ENCODE measurements at places on chromosomes 11 and 22. TPM values are rescaled to one million over a fixed set of nuclear protein-coding genes. Genes with fewer than 3 reads are reported as not detected.
A peak's percentile ranks its signal among the peaks of the same experiment; 100 is the strongest.

GRCh38 chr11:1162491-1163311 lies 4.9 kb downstream of the MUC5AC start:
- H3K27me3 ChIP-seq, result no peaks in the 10 kb centered on the region
- H3K27ac ChIP-seq, result no peak overlapping the region
- H3K36me3 ChIP-seq, result no peaks in the 10 kb centered on the region

- H3K27ac ChIP-seq, result no peak overlapping the region
- H3K4me3 ChIP-seq, result no peak overlapping the region
- DNase-seq, result no peak
- peaks cover 88% of the 10 kb centered on the region for H3K36me3 ChIP-seq
- H3K27me3 ChIP-seq, result no peaks in the 10 kb centered on the region
Observed at GRCh38 chr22:29344137-29344536, 28.6 kb upstream of the RASL10A start.

- H3K36me3 ChIP-seq, result peaks cover 27% of the 10 kb centered on the region
- DNase-seq, result peak; percentile 89
- H3K4me3 ChIP-seq, result peak within 1 kb of the TSS; percentile 95
- peak within 1 kb of the TSS; percentile 89 for H3K27ac ChIP-seq
- no peaks in the 10 kb centered on the region for H3K27me3 ChIP-seq
- peaks cover 11% of the 10 kb centered on the region for H3K4me1 ChIP-seq
Observed at GRCh38 chr11:63986156-63986931, at the start of gene OTUB1. Gene OTUB1, plus strand, starts transcription at chr11:63986438. Its CDS starts 19 bp downstream, at chr11:63986457.

- peaks cover 51% of the 10 kb centered on the region for H3K4me1 ChIP-seq
- H3K27ac ChIP-seq, result peak overlapping the region; percentile 53
- DNase-seq, result peak; percentile 55
- H3K27me3 ChIP-seq, result no peaks in the 10 kb centered on the region
Observed at GRCh38 chr22:42957958-42958357, 57.0 kb downstream of the PACSIN2 start.

GRCh38 chr11:123630126-123630608 lies 24.3 kb downstream of the SCN3B start:
- H3K4me3 ChIP-seq, result no peak overlapping the region
- peaks cover 16% of the 10 kb centered on the region for H3K36me3 ChIP-seq
- H3K27ac ChIP-seq, result no peak overlapping the region
- no peaks in the 10 kb centered on the region for H3K27me3 ChIP-seq

DNA sequence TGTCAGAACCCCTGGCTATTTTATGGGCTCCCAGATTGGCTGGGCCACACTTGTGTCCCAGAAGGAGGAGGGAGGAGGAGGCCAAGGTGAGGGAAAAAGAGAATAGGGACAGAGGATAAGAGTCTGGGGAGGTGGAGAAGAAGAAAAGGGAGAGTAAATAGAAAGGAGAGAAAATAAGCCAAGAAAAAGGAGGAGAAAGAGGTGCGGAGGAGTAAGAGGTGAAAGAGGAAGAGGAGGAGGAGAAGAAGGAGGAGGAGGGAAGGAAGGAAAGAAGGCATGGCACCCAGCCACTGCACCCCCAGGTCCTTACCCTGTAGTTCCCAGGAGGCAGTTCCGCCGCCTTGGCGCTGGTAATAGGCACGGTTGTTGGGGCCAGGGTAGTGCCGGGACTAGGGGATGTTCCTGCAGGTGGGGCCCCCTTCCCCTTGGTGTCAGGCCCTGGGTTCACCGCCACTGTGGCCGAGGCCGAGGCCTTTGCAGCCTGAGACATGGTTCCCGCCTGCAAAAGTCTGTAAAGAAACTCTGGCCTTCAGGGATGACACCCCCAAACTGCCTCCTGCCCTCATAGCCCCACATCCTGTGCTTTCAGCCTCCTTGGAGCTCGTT lies 1.9 kb downstream of the CRYBB1 start:
- H3K27ac ChIP-seq, result no peak overlapping the region
- H3K27me3 ChIP-seq, result peaks cover 14% of the 10 kb centered on the region
- no peak overlapping the region for H3K4me3 ChIP-seq
- no peak for DNase-seq
- no peaks in the 10 kb centered on the region for H3K36me3 ChIP-seq

- H3K27me3 ChIP-seq, result no peaks in the 10 kb centered on the region
- no peaks in the 10 kb centered on the region for H3K4me1 ChIP-seq
- H3K36me3 ChIP-seq, result no peaks in the 10 kb centered on the region
- DNase-seq, result no peak
Observed at GRCh38 chr11:76713499-76713898, 43.0 kb upstream of the LRRC32 start.

DNA sequence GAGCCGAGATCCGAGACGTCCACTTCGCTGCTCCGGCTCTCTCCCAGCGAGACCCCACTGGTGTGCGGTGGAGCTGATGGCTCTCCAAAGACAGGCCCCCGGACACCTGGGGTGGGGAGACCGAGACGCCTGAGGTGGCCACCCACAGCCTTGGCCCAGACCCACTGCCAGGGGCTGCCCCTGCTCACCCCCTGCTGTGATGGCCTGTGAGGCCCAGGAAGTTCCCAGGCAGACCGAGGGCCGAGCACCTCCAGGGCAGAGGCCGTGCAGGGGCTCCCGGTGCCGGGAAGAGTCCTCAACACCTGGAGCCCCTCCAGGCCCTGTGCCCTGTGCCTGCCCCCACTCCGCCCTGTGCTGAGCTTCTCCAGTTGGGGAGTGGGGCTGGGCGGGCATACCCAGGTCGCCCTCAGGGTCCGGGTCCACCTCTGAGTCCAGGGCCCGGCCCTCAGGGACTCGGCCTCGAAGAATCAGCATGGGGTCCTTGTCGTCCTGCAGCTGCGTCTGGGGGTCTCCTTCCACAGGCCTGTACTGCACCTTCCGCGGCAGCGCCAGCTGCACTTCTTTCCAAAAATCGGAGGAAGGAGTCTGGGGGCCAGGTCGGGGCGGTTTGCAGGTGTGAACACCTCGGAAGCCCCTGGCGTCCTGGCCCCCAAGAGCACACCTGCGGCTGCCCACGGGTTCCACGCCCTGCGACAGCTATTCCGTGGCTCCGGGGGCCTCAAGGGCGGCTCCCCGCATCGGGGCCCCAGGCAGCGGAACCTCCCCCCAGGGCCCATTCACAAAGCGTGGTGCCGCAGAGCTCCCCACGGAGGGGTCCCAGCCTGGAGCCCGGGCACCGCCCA lies 8.6 kb downstream of the SIGIRR start:
- H3K36me3 ChIP-seq, result peaks cover 37% of the 10 kb centered on the region
- peaks cover 11% of the 10 kb centered on the region for H3K4me1 ChIP-seq
- H3K4me3 ChIP-seq, result peak overlapping the region; percentile 43
- DNase-seq, result no peak

DNA sequence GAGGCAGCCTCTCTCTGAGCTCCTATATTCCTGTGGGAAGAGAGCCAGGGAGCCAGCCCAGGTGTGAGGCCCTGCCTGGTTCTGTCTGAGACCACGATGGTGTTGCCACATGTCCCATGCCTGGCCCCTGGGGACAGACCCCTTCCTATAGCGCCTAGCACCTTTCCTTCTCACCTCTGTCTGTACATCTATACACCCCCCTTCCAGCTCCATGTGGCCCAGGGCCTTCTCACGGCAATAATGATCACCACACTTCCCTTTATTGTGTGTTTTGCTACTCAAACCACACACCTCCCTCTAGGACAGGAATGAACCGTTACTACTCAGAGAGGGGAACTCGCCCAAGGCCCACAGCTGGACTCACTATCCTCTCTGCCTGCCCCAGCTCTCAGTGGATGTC lies 12.8 kb downstream of the CD82 start:
- peaks cover 9% of the 10 kb centered on the region for H3K36me3 ChIP-seq
- no peak overlapping the region for H3K4me3 ChIP-seq
- DNase-seq, result no peak

GRCh38 chr11:60842668-60843600 lies 1.0 kb downstream of the CCDC86 start:
- H3K27me3 ChIP-seq, result no peaks in the 10 kb centered on the region
- peak; percentile 28 for DNase-seq
- H3K4me3 ChIP-seq, result peak overlapping the region; percentile 90
- H3K36me3 ChIP-seq, result peaks cover 5% of the 10 kb centered on the region
- peaks cover 27% of the 10 kb centered on the region for H3K4me1 ChIP-seq

GRCh38 chr11:61803889-61804647 lies 11.4 kb downstream of the FEN1 start:
- H3K4me3 ChIP-seq, result no peak overlapping the region
- no peak for DNase-seq
- no peak overlapping the region for H3K27ac ChIP-seq
- no peaks in the 10 kb centered on the region for H3K27me3 ChIP-seq
- peaks cover 4% of the 10 kb centered on the region for H3K36me3 ChIP-seq

DNA sequence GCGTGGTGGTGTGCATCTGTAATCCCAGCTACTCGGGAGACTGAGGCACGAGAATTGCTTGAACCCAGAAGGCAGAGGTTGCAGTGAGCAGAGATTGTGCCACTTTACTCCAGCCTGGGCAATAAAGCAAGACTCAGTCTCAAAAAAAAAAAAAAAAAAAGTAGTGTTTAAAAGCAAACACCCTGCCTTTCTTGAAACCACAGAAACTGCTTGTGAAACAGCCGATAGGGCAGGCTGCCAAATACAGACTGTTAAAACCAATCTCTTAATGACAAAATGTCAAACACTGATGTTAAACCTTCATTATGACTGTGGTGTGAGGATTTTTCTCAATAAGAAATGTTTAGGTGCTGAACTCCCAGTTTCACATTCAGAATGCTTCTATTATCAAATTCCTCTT lies 27.3 kb downstream of the MARK2 start:
- H3K36me3 ChIP-seq, result peaks cover 18% of the 10 kb centered on the region
- H3K4me1 ChIP-seq, result peaks cover 47% of the 10 kb centered on the region
- H3K27me3 ChIP-seq, result no peaks in the 10 kb centered on the region

DNA sequence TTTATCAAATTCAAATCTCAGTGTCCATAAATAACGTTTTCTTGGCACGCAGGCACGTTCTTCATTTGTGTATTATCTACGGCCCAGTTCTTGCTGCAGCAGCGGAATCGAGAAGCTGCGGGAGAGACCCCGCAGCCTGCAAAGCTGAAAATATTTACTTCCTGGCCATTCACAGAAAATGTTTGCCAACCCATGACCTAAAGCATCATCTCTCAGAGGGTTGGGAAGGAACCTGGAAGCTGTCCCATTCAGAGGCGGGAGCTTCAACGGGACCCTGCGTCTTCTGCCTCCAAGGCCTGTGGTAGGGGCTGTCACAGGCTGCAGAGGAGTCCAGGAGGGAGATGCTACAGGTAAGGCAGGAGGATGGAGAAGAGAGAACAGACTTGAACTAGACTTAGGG lies 319.2 kb downstream of the MN1 start:
- H3K4me1 ChIP-seq, result peaks cover 3% of the 10 kb centered on the region
- no peak overlapping the region for H3K27ac ChIP-seq
- no peaks in the 10 kb centered on the region for H3K27me3 ChIP-seq
- H3K4me3 ChIP-seq, result no peak overlapping the region
- DNase-seq, result no peak
- H3K36me3 ChIP-seq, result no peaks in the 10 kb centered on the region

DNA sequence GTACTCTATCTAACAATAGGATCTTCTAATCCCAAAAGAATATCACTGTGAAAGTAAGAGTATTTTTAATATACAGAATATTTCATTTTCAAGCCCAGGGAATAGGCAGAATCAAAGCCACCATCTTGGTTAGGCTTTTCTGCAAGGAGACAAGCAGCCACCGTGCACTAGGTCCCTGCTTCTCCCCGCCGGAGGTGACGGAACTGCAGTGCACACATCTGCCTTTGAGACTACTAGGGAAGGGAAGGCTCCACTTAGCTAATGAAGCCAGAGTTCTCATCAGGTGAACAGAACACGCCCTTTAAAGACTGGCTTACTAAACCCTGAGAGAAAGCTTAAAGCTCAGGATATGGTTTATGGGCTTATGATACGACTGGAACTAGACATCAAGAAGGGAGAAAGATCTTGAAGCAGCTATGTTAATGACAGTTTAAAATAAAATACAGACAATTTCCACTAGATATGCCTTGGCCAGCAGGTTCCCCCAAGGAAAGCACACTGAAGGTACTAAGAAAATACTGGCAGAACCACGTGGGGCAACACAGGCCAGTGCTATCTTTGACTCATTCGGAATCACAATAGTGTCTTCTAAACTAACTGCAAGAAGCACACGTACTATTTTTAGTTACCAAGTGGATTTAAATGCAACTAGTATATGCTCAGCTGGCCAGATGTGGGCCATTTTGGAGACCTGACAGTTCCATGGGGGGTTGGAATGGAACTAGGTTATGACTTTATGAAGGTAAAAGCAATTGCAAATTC lies 127.4 kb upstream of the LMO1 start:
- H3K27me3 ChIP-seq, result no peaks in the 10 kb centered on the region
- peaks cover 3% of the 10 kb centered on the region for H3K4me1 ChIP-seq
- H3K4me3 ChIP-seq, result no peak overlapping the region
- H3K36me3 ChIP-seq, result no peaks in the 10 kb centered on the region
- H3K27ac ChIP-seq, result no peak overlapping the region

- H3K27ac ChIP-seq, result no peak overlapping the region
- DNase-seq, result no peak
- H3K27me3 ChIP-seq, result no peaks in the 10 kb centered on the region
- H3K36me3 ChIP-seq, result no peaks in the 10 kb centered on the region
- no peak overlapping the region for H3K4me3 ChIP-seq
Observed at GRCh38 chr11:75536786-75537641, 11.3 kb upstream of the GDPD5 start.

NOL12 gene
- polyA plus RNA-seq, result 18.1 TPM

SC5D gene
- 51.3 TPM for polyA plus RNA-seq

CSRP3 gene
- 0.67 TPM for polyA plus RNA-seq

PPFIA1 gene
- polyA plus RNA-seq, result 28.7 TPM

HSPB2 gene
- 4.3 TPM for polyA plus RNA-seq
